ENCODE measurements at places on chromosomes 11 and 22.

DNA sequence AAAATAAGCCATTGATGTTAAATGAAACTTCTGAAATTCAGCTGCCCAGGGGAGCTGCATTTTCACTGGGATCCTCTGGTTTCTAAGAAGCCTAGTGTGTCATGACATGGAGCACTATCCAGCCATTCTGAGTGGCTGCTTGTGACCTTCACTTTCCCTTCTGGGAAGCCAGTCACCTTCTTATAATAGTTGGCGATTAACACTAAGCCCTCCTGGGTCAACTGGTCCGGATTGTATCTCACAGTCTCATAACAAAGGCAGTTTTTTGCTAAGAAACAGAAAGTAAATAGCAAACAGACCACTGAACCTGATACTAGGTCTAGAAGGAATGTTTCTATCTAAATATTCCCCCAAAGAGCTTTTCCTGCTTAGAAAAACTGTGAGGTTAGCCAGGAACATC lies 7.9 kb downstream of the CSRP3 start:
- DNase-seq, result no peak

DNA sequence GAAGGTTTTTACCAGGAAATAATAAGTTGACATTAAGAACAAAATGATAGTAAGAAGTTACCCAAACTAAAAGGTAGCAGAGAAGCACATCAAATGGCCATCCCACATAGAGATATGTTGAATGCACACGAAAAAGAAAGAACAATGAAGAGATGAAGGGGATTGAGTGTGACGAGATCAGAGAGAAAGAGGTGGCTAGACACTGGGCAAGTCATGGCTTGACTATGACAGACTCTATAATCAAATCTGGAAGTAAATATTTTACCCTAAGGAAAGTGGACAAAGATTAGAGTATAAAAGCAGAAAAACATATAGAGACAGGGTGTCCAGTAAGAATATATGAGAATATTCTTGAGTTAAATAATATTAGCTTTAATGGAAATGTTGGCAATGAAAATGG lies 31.4 kb downstream of the CASP12 start:
- no peak for DNase-seq

GRCh38 chr11:86795949-86796348 lies 4.4 kb upstream of the PRSS23 start:
- DNase-seq, result no peak

GRCh38 chr11:92784331-92784730 lies 185.1 kb upstream of the MTNR1B start:
- no peak for DNase-seq

GRCh38 chr11:35458846-35459245 lies 39.5 kb upstream of the SLC1A2 start:
- DNase-seq, result no peak

DNA sequence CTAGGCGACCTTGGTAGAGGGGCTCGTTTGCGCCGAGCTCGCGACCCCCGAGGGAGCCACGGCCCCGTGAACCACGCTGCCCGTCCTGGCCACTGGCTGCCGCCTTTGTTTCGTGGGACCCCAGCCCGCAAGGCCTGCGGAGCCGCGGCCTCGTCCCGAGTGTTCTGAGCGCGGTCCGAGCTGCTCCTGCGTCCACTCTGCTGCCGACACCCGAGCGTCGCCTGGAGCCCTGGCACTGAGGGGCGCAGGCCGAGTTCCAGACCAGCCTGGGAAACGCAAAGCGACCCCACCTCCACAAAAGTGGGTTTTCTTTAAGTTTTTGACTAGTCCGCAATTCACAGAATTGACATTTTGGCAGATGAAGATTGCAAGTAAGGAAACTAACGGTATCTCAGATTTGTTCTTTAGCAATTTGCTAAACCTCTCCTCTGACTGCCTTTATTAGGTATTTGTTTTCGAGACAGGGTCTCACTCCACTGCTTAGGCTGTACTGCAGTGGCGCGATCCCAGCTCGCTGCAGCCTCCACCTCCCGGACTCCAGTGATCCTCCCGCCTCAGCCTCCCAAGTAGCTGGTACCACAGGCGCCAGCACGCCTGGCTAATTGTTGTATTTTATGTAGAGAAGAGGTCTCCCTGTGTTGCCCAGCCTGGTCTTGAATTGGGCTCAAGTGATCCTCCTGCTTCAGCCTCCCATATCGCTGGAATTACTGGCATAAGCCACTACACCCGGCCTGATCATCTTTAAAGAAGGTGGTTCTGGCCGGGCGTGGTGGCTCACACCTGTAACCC lies 879 bp upstream of the RNH1 start:
- no peak for DNase-seq

- DNase-seq, result no peak
Observed at GRCh38 chr11:77542296-77542695, 47.5 kb upstream of the AQP11 start.

GRCh38 chr22:27564806-27565205 lies 236.8 kb downstream of the MN1 start:
- no peak for DNase-seq

- DNase-seq, result no peak
Observed at GRCh38 chr11:10899121-10899830, 41.4 kb upstream of the ZBED5 start.

- no peak for DNase-seq
Observed at GRCh38 chr22:17744430-17744829, 29.8 kb downstream of the BID start.

- no peak for DNase-seq
Observed at GRCh38 chr11:120959189-120959588, 64.7 kb upstream of the TBCEL start.

GRCh38 chr11:92866679-92867282 lies 102.7 kb upstream of the MTNR1B start:
- no peak for DNase-seq

DNA sequence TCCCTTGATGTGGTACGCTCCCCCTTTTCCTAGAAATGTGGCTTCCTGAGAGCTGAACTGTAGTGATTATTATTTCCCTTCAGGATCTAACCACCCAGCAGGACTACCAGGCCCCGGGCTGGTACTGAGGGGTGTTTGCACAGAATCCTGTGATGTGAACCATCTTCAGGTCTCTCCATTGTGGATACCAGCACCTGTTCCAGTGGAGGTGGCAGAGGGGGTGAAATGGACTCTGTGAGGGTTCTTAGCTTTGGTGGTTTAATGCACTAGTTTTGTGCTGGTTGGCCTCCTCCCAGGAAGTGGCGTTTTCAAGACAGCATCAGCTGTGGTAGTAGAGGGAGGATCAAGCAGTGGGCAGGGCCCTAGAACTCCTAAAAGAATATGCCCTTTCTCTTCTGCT lies 18.6 kb downstream of the C11orf91 start:
- no peak for DNase-seq

DNA sequence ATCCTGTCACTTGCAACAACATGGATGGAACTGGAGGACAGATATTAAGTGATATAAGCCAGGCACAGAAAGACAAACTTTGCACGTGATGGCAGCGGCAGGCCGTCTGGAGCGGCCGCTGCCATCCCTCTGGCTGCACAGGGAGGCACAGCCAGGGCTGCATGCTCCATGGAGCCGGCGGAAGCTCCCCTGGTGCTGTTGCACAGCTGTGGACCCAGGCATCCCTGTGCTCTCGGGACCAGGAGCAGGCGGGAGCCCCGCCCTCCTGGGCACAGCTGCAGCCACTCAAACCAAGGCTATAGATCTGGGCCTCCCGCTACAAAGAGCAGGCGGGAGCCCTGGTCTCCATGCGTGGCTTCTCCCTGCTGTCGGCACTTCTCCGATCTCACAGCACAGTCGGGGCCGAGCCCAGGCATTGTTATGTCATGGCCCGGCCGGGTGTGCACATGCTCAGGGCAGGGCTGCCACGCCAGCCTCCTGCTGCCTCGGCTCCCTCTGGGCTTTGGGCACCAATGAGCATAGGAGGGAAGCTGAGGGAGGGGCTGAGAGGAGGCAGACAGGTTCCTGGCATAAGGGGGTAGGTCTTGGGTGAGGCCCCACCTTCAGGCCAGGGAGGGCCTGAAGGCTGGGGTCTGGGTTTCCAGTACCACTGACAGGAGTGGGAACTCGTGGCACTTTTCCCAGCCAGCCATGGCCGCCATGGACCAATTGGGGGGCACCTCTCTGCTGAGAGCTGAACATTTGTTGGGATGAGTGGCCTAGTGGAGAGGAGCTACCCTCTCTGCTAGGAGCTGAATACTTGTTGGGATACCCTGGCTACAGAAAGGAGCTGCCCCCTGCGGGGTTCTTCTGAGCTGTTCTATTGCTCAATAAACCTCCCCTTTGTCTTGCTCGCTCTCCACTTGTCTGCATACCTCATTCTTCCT lies 16.7 kb downstream of the RRP8 start:
- DNase-seq, result no peak

DNA sequence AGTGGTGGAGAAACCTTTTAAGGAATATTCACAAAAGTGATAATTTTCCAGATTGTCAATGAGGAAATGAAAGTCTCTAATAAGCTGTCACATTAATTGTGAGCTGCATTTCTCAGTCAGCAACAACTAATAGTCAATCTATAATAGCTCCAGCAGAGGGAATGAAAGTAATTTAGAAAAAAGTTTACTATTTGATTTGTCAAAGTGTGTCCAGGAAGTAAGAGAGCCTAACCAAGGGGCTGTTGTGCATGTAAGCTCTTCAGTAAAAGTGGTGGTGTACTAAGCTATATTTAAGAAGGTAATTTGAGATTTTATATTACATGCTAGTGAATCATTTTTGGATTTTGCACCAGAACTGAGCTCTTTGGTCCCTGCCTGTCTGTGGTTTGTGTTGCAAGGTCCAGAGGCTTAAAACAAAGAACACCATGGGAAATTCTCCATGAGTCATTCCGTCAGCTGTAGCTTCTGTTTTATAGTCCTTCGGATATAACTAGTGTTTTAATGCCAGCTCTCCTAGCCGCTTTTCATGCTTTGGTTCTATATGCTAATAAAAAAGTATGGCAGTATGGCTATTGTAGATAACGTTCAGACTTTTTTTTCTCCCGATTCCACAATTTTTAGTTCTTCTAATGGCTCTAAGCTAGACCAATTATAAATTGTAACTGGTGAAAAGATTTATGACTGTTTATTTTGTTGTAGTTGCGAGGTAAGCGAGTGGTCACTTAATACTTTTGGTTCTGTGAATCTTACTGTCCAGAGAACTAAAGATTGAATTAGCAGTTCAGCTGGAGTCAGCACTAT lies 64.6 kb downstream of the ARHGEF12 start:
- no peak for DNase-seq

GRCh38 chr11:45374653-45375059 lies 88.5 kb upstream of the SYT13 start:
- no peak for DNase-seq

GRCh38 chr11:117418737-117419481 lies 91.3 kb downstream of the CEP164 start:
- DNase-seq, result no peak

GRCh38 chr11:12694183-12694531 lies 19.9 kb downstream of the TEAD1 start:
- no peak for DNase-seq

DNA sequence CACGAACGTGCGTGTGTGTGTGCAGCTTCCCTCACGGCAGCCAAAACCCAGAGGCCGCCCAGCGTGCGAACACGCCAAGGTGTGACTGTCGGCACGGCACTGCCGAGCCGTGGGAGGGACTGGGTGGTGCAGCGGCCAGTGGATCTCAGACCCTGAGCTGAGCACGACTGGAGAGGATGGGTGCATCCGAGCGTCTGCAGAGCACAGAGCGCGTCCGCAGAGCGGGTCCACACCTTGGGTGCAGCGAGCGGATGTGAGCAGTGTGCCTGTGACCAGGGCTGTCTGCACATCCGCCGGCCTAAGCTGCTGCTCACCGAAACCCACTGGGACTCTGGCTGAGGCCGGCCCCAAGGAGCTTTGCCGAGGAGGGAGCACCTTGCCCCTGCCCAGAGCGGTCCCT lies 22.7 kb downstream of the PTDSS2 start:
- no peak for DNase-seq

DNA sequence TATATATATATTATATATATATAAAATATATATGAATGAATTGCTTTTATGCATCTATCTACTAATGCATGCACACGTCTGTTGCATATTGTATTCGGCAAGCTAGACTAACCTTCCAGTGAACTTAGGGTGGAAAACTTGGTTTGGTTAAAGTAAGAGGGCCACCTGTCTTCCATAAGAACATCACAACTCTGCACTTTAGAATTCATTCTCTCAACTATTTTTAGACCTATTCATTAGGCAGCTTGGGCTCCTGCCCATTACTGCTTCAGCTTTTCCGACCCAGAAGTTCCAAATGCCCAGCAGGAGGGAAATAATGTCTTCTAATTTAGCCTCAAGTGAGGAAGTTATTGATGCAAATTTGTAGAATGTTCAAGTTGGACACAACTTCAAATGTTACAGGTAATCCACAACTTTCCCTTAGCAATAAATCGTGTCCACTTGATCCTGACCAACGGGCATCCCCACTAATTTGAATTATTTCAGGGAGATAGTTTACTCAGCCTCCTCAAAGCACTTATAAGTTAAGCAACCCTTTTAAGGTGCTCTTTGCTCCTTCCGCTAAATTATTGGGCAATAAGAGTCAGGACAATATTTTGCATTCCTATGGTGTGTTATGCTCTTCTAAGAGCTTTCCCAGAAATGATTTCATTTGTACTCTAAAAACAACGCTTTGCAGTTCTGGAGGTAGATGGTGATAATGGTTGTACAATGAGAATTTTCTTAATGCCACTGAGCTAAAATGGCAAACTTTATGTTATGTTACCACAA lies 132.3 kb downstream of the OPCML start:
- DNase-seq, result no peak

GRCh38 chr22:46672731-46673130 lies 52.5 kb downstream of the GRAMD4 start:
- no peak for DNase-seq

- DNase-seq, result no peak
Observed at GRCh38 chr11:58494101-58494500, 13.8 kb downstream of the OR5B21 start.

DNA sequence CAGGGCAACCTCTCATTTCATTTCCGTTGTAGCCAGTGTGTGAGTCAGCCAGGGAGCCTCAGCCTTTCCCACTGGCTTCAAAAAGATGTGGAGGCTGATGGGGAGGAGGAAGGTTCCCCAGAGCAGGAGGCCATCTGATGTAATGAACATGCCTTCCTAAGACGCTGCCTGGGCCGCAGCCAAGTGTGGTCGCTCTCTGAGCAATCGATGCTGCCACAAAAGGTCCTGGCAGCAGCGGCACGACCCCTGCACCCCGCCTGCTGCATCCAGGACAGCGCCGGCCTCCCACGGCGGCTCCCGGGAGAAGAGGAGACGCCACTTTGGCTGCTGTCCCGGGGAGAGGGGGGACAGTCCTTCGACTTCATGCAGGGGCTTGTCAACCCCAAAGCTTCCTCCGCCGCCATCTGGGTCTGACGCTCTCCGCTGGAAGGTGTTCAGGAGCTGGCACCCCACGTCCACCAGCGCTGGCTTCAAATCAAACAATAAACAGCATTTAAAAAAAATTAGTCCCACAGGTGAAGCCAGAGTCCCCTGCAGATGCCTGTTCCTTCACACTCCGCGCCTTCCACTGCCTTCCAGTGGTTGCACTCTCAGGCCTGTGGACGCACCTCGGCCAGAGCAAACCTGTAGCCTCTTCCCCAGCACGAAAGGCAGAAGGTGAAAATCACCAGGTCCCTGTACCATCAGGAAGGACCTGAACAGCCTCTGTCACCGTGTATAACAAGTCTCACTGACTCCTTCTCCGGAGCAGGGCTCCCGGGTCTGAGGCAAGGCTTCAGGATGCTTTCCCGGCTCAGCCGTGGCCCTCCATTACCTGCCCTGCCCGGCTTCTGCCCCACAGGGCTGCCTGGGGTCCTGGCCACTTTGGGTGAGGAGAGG lies 930.7 kb downstream of the BRD1 start:
- DNase-seq, result no peak
